Epithelial cell of proximal tubule (primary cell): ENCODE measurements at places on chromosomes 2 and 18.

DNA sequence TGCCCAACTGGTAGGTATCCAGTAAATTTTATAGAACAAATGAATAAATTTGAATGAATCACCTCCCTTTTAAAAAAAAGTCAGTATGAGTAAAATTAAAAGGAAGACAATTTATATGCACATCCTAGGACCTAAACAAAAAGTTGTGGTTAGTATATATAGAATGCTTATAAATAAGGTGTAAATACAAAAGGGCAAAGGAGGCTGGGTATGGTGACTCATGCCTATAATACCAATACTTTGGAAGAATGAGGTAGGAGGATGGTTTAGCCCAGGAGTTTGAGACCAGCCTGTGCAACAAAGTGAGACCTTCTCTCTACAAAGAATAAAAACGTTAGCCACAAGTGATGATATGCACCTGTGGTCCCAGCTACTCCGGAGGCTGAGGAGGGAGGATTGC is 12.8 kb downstream of the C2orf69 start:
- no peak for DNase-seq

GRCh38 chr2:138779406-138779780 is 797 bp downstream of the NXPH2 start:
- no peak for DNase-seq

- no peak for DNase-seq
These were observed at the start of gene LHCGR for GRCh38 chr2:48755473-48755872. TSS of gene LHCGR (minus strand) at chr2:48755724. CDS start at chr2:48755671, 53 bp downstream.

- DNase-seq = no peak
These were observed 487.4 kb downstream of the ADCYAP1 start for GRCh38 chr18:1392046-1392445.

DNA sequence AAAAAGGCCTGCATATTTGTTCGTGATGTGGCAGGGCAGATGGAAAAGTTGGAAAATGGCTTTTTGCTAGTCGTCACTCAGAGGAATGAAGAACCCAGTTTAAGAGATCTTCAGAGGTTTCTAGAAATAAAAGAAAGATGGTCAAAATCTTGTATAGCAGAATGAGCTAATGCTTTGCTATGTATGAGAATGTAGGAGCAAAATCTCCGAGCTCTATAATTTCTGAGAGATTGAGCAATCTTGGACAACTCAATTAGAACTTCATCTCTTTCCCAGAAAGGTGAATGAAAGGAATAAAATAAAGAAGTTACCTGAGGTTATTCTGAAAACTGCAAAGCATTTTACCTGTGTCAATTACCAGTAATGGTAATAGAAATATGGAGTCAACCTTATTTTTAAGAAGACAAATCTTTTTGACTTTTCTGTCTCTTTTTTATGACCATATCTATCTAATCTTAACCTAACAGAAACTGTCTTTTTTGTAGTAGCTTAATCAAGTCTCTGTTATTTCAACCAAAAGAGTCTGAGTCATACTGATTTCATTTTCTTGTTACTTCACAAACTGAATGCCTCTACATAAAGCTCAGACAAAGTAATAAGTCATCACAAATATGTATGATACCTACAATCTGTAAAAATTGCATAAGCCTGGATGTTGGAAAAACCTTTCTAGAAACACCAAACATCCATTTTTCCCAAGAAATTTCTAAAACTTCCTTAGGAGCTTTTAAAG is 32.5 kb downstream of the CCDC68 start:
- DNase-seq = no peak

GRCh38 chr2:214005337-214005736 is 405.5 kb upstream of the VWC2L start:
- DNase-seq = no peak

- no peak for DNase-seq
These were observed 54.6 kb upstream of the GPR17 start for GRCh38 chr2:127591221-127591923.

- no peak for DNase-seq
These were observed 164.7 kb upstream of the MSH6 start for GRCh38 chr2:47618272-47618552.

- DNase-seq = no peak
These were observed 247.5 kb downstream of the PTH2R start for GRCh38 chr2:208654056-208654455.

DNA sequence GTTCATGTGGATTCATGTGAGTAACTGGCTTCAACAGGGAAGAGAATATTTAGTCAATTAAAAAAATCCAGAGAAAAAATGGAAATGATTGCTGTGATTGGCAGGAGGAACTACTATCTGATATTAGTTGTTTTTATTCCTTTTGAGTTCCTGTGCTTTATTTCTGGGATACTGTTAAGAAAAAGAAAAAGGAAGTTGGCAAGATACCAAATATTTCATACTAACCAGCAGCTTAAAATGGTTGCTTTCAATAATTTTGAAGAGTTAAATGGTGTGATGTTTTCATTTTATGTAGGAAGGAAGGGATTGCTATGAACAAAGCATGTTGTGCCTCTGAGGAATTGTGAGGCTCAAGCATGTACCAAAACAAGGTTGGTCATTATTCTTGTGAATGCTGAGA is 8.1 kb upstream of the MTX2 start:
- no peak for DNase-seq

DNA sequence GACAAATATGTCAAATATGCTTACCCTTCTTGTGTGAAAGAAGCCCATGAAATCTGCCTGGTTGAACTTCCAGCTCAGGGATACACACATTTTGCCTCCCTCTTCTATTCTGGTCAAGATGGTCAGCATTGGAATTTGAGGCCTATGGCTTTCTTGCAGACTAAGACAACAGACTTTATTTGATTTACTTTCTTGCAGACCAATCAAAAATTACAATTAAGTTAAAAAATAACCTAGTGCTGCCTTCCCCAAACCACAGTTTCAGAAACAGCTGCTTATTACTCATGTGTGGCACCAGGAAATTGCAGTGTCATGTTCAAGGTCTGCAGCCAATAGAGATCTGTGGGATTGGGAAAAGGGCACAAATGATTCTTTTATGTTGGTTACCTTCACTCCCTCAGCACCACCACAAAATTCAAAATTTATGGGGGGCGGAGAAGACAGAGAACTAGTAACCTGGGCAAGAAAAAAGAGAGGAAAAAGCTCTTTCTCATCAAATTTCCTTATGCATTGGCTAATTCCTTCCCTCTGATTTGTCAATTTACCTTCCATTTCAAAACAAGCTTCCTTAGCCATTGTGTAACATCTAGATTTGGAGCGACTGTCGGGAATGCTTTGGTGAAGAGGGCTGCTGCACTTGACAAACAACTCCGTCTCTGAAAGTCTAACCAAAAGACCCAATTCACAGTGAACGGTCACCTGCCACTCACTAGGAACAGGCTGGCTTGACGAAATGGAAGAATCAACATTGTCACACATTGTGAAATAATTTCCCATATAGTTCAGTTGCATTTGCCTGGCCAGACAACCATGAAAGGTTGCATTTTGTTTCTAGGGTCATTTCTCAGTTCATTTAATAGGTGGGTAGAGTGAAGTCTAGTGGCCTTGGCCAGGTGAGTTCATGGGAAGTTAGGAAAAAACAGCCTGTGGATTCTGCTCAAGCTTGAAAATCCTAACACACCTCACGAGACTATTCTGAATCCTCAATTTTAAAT is 100.4 kb upstream of the FZD5 start:
- DNase-seq = peak; percentile 91

DNA sequence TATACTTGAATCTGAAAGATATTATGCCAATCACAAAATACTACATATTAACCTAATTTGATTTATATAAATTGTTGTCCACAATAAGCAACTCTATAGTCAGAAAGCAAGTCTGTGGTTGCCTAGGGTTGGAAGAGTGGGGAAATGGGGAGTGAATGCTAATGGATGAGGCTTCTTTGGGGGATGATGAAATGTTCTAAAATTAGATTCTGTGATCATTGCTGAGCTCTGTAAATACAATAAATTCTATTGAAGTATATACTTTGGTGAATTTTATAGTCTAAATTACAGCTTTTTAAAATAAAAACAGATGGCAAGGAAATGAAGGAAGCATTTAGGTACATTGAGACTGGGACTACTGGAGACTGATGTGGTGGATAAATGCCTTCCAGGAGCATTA is 275.5 kb downstream of the MBD2 start:
- DNase-seq = no peak
